Stimulated activated CD4-positive, alpha-beta T cell treated with anti-CD3 and anti-CD28 coated beads, Interleukin-15, amount 100 ng/mL, for 1 hour (primary cell): ENCODE measurements at places on chromosomes 12 and 14.

DNA sequence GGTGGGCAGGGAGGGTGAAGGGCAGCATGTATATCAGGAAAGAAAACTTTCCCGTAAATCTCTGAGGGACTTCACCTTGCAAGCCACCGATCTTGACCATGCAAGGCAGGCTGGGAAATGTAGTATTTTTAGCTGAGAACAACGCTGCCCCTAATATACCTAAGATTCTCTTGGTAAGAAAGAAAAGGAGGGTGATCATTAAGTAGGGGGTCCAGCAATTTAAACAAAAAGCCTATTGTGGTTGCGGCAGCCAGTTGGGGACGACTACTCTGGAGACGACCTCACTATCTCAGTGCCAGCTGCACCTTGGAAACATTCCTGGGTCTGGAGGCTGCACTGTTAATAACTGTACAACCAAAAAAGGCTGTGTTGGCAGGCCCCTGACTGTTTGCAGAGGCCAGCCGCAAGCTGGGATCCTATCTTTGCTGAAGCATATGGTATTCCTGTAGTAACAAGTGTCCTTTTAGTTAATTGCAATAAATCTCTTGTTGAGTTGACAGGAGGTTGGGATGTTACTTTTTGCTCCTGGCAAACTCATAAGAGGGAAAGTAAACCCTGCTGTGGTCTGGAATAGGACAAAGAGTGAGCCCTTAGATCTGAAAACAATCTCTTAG lies 6.4 kb downstream of the APOLD1 start:
- no peak for DNase-seq

DNA sequence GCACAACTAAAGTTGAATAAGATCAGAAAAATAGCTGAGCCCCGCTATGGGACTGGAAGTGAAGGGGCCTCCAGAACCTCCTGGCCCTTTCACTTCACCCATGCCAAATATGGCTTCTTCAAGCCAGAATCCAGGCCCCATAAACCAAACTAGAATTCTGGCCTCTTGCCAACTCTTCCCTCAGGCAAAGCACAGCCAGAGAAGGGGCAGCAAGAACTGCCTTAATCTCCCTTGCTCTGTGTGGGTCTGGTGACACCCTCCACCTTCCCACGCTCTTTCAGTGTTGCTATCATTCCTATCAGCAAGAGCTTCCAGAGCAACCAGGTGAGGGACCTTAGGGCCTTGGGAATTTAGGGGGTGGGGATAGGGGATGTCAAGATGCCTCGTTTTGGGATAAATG lies 3.1 kb upstream of the PNMA1 start:
- no peak for DNase-seq

- no peak for DNase-seq
Observed at GRCh38 chr14:85234156-85235025, 295.6 kb upstream of the FLRT2 start.

DNA sequence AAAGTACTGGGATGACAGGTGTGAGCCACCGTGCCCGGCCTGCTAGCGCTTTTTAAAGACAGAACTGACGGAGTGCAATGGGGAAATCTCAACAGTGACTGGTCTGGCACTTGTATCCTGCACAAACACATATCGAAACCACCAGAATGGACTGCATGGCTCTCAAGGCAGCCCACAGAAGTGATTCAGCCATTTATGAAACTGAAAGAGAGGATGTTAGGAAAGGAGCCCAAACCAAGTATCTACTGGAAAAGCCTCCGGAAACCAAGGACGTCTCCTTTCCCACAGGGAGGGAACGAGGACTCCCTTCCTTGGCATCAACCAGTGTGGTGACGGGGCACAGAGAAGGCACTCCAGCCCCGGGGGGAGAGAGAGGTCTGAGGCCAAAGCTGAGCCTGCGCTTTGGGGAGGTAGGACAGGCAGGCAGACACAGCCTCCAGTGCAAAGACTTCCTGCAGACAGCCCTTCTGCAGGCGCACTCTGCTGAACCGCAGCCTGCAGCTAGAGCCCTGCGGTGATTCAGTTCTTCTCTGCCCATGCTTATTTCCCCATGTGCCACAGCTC lies 16.5 kb downstream of the SLC15A4 start:
- DNase-seq, result no peak

DNA sequence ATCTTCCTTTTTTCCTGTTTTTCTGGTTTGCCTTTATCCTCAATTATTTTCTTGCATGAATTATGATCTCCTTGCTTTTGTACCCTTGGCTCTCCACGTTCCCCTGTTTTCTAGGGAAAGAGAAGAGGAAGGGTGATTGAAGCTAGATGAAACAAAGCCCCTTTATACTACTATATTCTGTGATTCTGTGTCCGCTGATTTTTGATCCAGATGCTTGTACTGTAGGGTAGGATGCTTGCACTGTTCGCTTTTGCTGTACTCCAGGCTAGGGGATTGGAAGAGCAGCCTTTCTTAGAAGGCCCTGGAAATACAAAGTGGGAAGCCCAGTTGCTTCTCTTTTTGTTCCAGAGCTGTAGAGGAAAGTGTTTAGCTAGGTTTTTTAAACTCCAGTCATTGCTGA lies 35.1 kb upstream of the KLHDC2 start:
- DNase-seq, result no peak

DNA sequence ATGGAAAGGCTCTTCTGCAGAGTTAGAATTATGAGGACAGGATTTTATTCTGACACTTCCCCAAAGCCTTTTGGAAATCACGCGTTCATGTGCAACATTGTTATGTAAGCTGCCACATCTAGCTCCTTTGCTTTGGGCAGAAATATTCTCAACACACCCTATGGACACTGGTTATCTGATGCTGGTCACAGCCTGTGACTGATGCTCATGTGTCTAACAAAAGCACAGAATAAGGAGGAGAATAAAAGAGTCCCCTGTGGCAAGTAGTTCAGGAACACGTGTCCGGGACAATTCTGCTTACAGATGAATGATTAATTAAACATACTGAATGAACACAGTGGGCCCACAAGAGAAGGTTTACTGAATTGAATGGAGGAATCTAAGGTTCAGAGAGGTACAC lies 22.1 kb downstream of the FOXN3 start:
- no peak for DNase-seq

- no peak for DNase-seq
Observed at GRCh38 chr12:109768901-109769670, 55.5 kb downstream of the FAM222A start.

- no peak for DNase-seq
Observed at GRCh38 chr12:3992945-3993344, 119.7 kb upstream of the PARP11 start.

DNA sequence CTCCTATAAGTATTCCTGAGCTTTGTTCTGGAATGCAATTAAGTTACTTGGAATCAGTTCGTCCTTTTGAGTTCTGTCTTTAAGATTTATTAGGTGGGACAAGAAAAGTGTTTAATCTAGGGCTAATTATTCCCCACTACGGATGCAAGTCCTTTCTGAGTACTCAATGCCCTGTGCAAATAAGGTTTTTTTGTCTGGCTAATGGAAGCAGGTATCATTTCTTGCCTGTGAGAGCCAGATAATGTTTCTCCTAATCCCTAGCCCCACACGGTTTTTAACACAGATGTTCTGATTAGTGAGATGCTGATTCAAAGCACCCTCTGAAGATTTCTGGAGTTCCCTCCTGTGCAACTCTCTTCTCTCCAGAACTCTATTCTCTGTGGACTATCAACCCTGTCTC lies 296.6 kb upstream of the PRICKLE1 start:
- no peak for DNase-seq

GRCh38 chr12:124721501-124722162 lies 142.0 kb downstream of the SCARB1 start:
- no peak for DNase-seq

DNA sequence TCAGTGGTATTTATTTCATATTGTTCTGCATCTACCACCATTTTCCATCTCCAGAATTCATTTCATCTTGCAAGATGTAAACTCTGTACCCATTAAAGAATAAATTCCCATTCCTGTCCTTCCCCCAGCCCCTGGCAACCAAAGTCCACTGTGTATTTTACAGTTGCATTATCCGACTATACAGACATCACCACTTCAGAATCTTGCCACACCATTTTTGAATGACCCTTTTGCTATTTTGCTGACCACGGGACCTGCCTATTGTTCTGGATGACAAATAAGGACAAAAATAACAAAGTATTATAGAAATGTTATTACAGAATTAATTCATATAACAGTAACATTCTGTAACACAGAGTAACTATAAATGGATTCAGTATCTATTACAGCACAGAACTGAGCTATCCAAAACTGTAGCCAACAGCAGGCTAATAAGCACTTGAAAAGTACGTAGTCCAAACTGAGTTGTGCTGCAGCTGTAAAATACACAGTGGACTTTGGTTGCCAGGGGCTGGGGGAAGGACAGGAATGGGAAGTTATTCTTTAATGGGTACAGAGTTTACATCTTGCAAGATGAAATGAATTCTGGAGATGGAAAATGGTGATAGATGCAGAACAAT lies 61.3 kb downstream of the CDK17 start:
- no peak for DNase-seq

- no peak for DNase-seq
Observed at GRCh38 chr12:89347325-89347829, 4.9 kb downstream of the DUSP6 start.

GRCh38 chr14:96164861-96165490 lies 39.7 kb upstream of the BDKRB2 start:
- DNase-seq, result no peak

GRCh38 chr14:80978403-80978802 lies 23.0 kb downstream of the TSHR start:
- DNase-seq, result no peak

- DNase-seq, result no peak
Observed at GRCh38 chr14:90531497-90531896, 134.7 kb downstream of the CALM1 start.

DNA sequence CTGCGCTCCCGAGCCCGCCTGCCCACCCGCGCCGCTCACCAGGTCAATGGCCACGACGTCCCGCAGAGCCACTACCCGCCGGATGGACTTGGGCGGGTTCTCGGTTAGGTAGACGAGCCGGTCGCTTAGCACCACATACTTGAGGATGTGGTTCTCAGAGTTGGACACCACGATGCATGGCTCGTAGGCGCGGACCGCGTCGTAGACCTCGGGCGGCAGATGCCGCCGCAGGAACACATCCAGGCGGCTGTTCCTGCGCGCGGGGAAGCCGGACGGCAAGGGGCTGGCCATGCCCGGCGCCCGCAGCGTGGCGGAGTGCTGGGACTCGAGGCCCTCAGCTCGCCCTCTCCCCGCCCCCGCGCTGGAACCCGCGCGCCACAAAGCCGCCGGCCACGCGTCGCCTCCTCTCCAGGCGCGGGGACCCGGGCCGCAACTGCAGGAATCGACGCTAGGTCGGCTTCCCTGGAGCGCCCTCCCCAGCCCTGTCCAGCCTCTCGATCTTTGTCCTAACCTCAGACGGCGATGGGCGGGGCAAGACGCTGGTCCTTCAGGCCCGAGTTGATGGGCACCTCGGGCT lies at the start of gene C12orf56:
Gene C12orf56, minus strand, starts transcription at position 484 of the 577 bp plus-strand sequence. Its CDS starts 193 bp downstream, at position 291.
- DNase-seq, result no peak

GRCh38 chr12:65859519-65859918 lies 35.2 kb downstream of the HMGA2 start:
- DNase-seq, result no peak

GRCh38 chr12:94998326-94998725 lies 5.2 kb downstream of the NDUFA12 start:
- DNase-seq, result no peak

GRCh38 chr12:87930627-87931026 lies 98.6 kb downstream of the C12orf50 start:
- no peak for DNase-seq

DNA sequence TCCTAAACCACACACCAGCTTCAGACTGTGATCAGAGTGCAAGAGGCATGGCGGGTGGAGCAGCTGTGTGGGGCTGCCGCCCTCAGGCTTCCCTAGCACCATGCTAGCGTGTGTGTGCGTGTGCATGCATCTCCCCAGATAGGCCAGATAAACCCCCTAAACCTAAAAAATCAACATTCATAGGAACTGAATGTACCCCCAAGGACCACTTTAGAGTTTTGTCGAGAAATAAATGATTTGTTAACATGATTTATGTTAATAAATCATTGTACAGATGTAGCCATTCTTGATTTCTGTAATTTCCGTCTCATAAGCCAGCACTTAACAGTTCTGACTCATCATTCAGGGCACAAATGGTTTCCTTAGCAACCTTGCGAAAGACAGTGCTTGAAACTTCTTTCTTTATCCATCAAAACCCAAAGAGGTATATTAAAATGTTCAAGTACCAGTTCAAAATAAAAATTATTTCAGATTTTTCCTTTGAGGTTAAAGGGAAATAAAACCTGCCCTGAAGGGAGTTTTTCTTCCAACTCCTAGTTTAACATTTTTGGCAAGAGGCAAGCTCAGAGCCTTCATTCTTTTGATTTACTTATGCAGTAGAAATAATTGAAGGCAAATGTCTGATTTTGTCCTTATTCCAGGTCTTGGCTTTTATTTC lies 206.2 kb upstream of the RGS6 start:
- no peak for DNase-seq
